K562 (cell line): ENCODE measurements at places on chromosomes 11 and 22. TPM values are rescaled to one million over a fixed set of nuclear protein-coding genes. Genes with fewer than 3 reads are reported as not detected.

The PVALB gene
- not detected in 2 replicates for polyA plus RNA-seq

The NRXN2 gene
- 0.12 TPM in 1 of 2 replicates, not detected in the other for polyA plus RNA-seq

DNA sequence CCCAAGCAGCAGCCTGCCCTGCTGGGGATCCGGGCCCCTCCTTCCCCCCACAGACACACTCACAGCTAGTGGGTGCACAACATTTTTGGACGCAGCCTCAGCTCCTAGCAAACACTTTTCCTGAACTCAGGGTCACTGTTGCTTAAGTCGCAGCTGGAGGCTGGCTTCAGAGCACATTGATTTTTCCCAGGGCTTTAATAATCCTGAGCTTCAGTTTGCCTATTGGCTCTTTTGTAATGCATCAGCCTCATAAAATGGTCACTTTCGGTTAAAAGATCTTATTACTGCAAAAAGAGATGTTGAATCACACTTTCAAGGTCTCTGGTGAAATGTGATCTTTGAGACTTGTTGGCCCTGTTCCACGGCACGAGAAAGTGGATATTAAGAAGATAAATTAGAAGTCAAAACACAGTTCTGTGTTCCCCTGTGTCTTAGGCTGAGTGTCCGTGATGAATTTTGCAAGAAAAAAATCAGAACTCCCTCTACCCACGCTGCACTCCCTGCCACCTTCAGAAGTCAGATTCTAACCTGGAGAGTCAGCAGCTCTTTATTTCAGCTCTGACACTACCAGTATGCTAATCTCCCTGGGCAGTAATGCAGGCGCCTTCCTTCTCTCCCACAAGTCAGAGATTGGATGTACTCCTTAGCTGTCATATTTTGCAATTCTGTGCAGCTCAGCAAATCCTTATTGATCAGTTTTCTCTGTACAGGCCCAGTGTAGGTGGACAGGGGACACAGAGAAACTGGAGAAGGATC, 158.2 kb upstream of the E2F8 start:
- no peaks in the 10 kb centered on the region for H3K36me3 ChIP-seq
- H3K4me3 ChIP-seq: no peak overlapping the region
- H3K4me1 ChIP-seq: 0 out of 3 replicates have a peak, but pooled peaks cover 2% of the 10 kb centered on the region

GRCh38 chr11:127191689-127192088, 191.1 kb upstream of the KIRREL3 start:
- H3K27me3 ChIP-seq: no peaks in the 10 kb centered on the region
- no peak overlapping the region for H3K27ac ChIP-seq
- no peaks in the 10 kb centered on the region for H3K4me1 ChIP-seq
- no peaks in the 10 kb centered on the region for H3K36me3 ChIP-seq
- DNase-seq: no peak

GRCh38 chr11:16356761-16357393, 531 bp upstream of the SOX6 start:
- H3K36me3 ChIP-seq: no peaks in the 10 kb centered on the region
- H3K4me3 ChIP-seq: no peak overlapping the region
- DNase-seq: no peak
- H3K4me1 ChIP-seq: peaks cover 4% of the 10 kb centered on the region; the same call in 1 of the 2 replicates
- H3K27me3 ChIP-seq: no peaks in the 10 kb centered on the region

GRCh38 chr11:88594274-88594950, 256.9 kb upstream of the CTSC start:
- no peaks in the 10 kb centered on the region for H3K4me1 ChIP-seq
- H3K4me3 ChIP-seq: no peak overlapping the region
- H3K36me3 ChIP-seq: no peaks in the 10 kb centered on the region
- no peaks in the 10 kb centered on the region for H3K27me3 ChIP-seq
- H3K27ac ChIP-seq: no peak overlapping the region

- H3K27ac ChIP-seq: no peak overlapping the region
- no peaks in the 10 kb centered on the region for H3K27me3 ChIP-seq
- H3K4me1 ChIP-seq: no peaks in the 10 kb centered on the region
Measured at GRCh38 chr11:132278801-132279574, 908.6 kb downstream of the NTM start.

DNA sequence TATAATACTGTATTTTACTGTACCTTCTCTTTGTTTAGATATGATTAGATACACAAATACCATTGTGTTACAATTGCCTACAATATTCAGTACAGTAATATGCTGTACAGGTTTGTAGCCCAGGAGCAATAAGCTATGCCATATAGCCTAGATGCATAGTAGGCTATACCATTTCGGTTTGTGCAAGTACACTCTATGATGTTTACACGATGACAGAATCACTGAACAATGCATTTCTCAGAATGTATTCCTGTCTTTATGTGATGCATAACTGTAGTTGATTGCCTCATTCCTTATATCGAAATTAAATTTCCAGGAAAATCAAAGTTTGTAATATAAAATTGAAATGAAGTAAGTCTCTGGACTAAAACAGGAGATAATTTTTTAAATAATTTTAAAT, 49.3 kb upstream of the OR5P2 start:
- no peak overlapping the region for H3K27ac ChIP-seq
- no peak overlapping the region for H3K4me3 ChIP-seq
- DNase-seq: no peak

- no peak for DNase-seq
- H3K36me3 ChIP-seq: peaks cover 44% of the 10 kb centered on the region; the same call in 2 of the 3 replicates
- H3K4me3 ChIP-seq: no peak overlapping the region
- no peaks in the 10 kb centered on the region for H3K27me3 ChIP-seq
- H3K27ac ChIP-seq: no peak overlapping the region
Measured at GRCh38 chr11:119130662-119131061, 9.3 kb downstream of the HINFP start.

- no peaks in the 10 kb centered on the region for H3K4me1 ChIP-seq
- H3K27ac ChIP-seq: no peak overlapping the region
- no peak for DNase-seq
- no peaks in the 10 kb centered on the region for H3K27me3 ChIP-seq
Measured at GRCh38 chr11:37612146-37612545, 1014.1 kb upstream of the RAG2 start.
